Retinal pigment epithelial cell (primary cell): ENCODE measurements at places on chromosomes 1 and 21.
A peak's percentile ranks its signal among the peaks of the same experiment; 100 is the strongest.

DNA sequence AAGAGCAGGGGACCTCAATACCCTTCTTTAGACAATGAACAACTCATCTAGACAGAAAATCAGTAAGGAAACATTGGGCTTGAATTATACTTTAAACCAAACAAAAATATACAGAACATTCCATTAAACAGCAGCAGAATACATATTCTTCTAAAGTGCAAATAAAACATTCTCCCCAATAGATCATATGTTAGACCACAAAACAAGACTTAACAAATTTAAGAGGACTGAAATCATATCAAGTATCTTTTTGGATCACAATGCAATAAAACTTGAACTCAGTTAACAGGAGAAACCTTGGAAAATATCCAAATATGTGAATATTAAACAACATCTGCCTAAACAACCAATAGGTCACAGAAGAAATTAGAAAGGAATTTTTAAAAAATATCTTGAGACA lies 47.7 kb upstream of the HP1BP3 start:
- no peak for DNase-seq

GRCh38 chr21:44932408-44933181 lies 7.2 kb upstream of the SLX9 start:
- DNase-seq, result no peak

- no peak for DNase-seq
Observed at GRCh38 chr1:230136453-230137336, 69.7 kb downstream of the GALNT2 start.

DNA sequence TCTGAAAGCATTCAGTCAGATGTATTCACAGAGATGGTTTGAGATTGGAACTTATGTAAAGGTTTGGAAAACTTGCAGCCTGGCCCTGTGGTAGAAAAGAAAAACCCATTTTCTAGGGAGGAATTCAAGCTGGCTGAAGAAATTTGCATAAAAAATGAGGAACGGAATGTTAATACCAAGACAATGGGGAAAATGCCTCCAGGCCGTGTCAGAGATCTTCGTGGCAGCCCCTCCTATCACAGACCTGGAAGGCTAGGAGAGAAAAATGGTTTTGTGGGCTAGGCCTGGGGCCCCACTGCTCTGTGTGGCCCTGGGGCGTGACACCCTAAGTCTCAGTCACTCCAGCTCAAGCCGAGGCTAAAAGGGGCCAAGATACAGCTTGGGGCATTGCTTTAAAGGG lies 26.7 kb downstream of the NME7 start:
- no peak for DNase-seq

DNA sequence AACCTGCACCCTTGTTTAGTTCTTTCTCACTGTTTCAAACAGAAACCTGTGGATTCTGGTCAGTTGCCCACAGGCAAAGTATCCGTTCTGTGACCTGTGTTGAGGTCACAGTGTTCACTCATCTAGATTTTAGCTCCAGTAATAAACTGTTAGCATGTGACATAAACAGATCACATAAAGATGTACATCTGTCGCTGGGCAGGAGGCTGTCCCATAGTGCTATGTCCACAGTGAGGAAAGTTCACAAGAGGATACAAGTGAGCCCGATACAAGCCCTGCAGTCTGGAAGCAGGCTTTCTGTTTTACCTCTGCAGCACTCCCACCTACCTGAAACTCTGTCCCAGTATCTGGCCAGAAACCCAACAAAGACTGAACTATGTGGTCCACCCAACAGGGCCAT lies 28.4 kb downstream of the LMX1A start:
- DNase-seq, result no peak

DNA sequence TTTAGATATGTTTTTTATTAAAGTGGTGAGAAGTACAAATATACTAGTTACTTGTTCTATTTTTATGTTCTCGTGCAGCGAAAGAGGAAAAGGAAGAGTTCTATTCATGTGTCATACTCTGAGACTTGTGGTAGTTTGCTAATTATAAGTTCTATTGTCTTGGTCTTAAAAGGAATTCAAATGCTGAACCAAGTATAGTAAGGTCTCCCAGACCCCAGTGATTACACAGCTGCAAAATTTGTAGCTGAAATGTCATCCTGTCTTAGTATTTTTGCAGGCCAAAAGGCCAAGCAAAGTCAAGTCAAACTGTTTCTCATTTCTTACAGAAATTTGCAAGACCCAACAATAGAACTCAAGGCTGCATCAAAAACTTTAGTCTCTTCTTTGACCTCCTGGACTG lies 268.7 kb downstream of the CHRM3 start:
- no peak for DNase-seq

DNA sequence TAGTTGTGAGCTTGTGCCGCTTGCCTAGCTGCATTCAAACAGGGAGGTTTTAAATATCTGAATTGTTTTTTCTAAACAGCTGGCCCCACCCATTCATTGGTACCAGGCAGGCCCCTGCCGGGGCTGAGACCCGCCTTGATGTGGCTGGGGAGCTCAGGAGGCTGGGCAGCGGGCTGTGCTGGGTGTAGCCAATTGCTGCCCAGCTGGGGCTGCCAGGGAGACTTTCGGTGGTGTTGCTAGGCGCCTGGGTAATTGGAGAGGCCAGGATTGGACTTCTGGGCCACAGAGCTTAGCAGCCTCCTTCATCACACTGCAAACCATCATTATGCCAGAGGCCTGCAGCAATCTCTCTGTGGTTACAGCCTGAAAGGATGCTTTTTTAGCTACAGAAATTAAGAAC lies 12.2 kb downstream of the RHBDL2 start:
- peak; percentile 90 for DNase-seq

- DNase-seq, result peak; percentile 94
Observed at GRCh38 chr1:243926803-243927245, 76.8 kb upstream of the AKT3 start.

DNA sequence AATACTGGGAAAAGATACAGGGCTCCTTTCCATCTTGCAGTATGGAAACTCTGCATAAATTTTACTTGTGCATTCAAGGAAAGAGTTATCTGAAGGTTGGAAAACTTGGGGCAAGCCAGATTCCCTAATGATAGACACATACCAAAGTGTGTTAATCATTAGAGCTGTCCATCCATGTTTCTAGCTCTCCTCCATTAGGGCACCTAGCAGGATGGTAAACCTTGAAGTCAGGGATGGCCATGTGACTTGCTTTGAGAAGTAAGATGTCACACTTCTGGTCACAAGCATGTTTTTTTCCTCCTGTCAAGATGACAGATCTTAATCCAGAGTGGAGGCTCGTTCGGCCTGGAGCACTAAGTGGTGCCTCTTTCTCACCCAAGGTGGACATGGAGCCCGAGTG lies 241.9 kb upstream of the RUNX1 start:
- no peak for DNase-seq

DNA sequence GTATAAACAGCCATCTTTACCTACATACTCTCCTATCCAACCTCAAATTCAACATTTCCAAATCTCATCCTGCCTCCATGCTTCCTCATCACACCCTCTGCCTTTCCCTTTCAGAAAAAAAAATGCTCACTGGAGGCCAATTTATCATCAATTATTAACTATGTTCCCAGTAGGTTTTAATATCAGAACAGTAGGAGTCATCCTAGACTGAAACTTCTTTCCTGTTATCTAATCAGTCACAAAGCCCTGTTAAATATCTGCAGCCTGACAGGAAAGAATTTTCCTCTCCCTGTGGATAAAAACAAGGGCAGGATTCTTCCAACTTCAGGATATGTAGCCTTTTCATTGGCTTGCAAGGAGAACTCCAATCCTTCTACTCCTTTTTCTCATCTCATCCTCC lies 28.4 kb downstream of the EGLN1 start:
- DNase-seq, result no peak

DNA sequence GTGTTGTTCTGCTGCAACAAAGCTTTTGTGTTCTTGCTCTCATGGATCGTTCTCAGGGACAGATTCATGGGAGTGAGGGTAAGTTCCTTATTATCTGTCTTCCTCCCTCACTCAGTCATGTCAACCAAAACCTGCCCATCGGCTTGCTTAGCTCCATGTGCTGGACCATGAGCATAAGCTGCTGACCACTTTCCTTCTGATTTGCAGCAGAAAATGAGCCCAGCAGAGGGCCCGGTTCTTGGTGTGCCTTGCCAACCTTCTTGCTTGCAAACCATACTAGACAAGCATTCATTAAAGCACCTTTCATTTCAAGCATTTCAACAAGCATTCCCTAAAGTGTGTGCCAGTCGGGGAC lies 64.0 kb upstream of the COA6 start:
- DNase-seq, result no peak

- DNase-seq, result no peak
Observed at GRCh38 chr1:197126691-197127090, 19.8 kb downstream of the ASPM start.

DNA sequence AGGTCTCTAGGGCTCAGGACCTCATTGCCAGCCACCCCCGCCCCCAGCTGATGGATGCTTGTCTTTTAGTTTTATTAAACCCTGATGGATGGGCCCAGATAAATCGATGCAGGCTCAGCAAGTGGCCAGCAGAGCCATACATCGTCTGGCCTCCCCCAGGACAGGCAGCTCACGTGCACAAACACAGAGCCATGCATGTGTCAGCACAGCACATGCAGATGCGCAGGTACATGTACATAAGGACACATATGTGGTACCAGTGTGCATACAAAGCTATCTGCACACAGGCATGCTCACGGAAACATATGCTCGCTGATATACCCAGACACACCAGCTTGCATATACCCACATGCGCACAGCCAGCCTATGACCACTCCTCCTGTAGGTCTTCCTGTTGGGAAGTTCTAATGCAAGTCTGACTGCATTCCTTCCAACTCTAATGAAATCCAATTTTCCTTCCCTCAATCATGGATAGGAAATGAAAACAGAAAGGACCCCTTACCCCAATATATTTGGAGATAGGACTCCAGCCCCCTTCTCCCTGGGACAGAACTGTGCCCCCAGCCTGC lies 897 bp downstream of the COL16A1 start:
- no peak for DNase-seq

DNA sequence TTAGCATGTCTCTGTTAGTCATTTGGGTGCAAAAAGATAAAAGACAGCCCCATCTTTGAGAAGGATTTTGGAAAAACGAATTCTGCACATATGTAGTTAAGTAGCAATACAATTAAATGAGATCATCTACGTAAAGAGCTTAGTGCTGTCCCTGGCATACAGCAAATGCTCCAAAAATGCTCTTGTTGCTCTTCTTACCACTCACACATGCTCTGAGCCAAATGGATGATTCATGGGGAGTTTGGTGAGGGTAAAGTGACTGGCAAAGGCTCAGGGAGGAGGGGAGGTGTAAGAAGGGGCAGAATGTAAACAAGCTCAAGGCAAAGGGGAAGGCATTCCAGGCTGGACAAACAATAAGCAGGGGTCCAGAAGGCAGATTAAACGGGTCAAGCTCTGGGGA lies 191.9 kb downstream of the AK5 start:
- DNase-seq, result peak; percentile 73

GRCh38 chr1:160752924-160753323 lies 13.9 kb downstream of the SLAMF7 start:
- no peak for DNase-seq

GRCh38 chr1:50930965-50931737 lies 28.9 kb downstream of the FAF1 start:
- DNase-seq, result peak; percentile 5

DNA sequence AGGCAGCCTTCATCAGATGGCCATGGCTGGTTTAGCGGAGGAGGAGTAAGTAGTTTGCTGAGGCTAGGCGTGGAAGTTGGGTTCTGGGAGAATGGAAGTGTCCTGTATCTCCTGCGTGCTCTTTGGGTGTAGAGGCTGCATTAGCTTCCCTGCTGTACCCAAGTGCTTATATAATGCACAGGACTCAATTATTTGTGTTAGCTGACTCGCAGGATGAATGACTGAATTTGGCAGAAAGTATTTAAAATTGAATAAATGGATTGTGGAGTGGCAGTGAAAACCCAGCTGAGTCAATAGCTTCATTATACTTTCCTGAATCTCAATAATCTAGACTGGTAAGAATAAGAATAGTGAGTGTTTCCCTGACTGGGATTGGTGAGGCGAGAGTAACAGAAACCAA lies 13.8 kb downstream of the DNTTIP2 start:
- no peak for DNase-seq

GRCh38 chr21:34857874-34858273 lies 189.1 kb downstream of the CLIC6 start:
- DNase-seq, result no peak

GRCh38 chr1:223244366-223245103 lies 101.5 kb upstream of the TLR5 start:
- no peak for DNase-seq

- no peak for DNase-seq
Observed at GRCh38 chr1:158984386-158984785, 25.3 kb upstream of the IFI16 start.

DNA sequence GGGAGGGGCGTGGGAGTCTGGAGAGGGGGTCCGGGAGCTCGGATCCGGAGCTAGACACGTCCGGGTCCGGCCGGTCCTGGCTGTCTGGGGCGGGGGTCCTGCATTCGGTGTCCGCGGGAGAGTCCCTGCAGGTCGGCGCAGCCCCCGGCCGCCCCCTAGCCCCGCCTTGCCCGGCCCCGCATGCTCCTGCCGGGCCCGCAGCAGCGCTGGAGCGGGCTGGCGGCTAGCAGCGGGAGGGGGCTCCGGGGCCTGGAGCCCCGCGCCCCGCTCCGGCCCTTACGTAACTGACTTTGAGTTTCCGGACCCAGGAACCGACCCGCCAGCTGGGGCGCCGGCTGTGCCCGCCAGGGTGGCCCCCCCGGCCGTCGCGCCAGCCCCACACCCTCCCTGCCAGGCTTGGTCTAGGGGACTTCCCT lies 26.9 kb upstream of the EPB41 start:
- no peak for DNase-seq

DNA sequence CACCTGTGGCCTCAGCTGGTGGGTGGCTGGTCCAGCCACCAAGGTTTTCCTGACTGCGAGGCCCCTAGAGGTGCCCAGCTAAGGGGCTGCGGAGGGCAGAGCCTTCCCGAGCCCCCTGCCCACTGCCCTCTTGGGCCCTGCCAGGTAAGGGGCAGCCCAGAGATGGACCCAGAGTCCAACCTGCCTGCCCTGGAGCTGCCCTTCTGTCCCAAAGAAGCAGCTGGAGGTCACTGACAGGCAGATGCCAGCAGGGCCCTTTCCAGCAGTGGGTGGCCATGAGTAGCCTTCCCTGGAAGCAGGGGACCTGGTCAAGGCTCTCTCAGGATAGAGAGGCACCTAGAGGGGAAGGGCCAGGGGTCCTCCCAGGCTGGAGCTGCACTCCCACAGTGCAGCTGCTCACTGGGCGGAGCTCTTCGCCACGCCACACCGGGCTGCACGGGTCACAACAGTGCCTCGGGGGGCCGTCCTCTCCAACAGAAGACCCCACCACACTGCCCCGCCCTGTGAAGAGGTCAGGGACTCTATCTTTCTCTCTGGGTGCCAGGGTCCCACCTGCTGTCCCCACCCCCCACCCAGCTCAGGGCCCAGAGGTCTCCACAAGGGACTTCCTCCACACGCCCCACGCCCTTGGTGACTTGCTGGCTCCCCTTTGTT lies 10.9 kb upstream of the GNB1 start:
- no peak for DNase-seq

DNA sequence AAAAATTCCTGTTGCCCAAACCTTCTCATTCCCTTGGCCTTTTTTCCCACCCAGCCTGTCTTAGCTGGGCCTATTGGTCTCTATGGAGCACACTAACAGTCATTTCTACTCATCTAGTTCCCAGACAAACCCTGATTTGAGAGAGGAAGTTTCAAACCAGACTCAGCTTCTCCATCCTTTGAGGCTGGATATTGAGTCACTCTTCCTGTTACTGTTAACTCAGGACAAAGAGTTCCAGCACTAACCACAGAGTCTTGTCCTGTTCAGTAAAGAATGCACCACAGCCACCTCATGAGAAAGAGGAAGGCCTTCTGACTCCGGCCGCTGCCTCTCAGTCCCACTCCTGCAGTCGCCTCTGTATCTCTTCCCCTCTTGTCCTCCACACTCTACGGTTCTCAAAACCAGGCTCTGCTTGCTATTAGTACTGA lies 137.8 kb downstream of the PTPRC start:
- DNase-seq, result no peak
